ENCODE measurements at places on chromosomes 1 and 21.

- no peak for DNase-seq
These were observed 578 bp upstream of the SESN2 start for GRCh38 chr1:28258628-28259251.

DNA sequence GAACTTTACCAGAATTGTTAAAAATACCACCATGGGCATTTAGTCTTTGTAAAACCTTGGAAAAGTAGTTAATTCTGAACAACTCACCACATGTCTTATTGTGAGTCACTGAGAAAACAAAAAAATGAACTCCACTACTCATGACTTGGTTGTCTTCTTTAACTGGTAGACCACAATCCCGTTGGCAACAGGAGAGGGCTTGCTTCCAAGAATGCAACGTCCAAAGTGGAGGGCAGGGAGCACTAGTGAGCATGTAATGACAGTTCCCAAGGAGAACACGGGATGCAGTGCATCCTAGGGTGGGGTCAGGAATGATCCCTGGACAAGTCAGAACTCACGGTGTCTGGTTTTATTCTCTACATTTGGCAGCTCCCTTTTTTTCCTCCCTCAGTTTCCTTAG lies 15.2 kb upstream of the HMCN1 start:
- no peak for DNase-seq

GRCh38 chr21:44677881-44678280 lies 4.1 kb downstream of the KRTAP12-1 start:
- no peak for DNase-seq

- no peak for DNase-seq
These were observed 23.5 kb downstream of the COP1 start for GRCh38 chr1:176183618-176184017.

GRCh38 chr1:208562151-208562960 lies 318.2 kb upstream of the PLXNA2 start:
- no peak for DNase-seq

GRCh38 chr1:9603766-9604753 lies 15.3 kb downstream of the TMEM201 start:
- no peak for DNase-seq

GRCh38 chr1:25647863-25648262 lies 31.3 kb downstream of the MAN1C1 start:
- DNase-seq = no peak

DNA sequence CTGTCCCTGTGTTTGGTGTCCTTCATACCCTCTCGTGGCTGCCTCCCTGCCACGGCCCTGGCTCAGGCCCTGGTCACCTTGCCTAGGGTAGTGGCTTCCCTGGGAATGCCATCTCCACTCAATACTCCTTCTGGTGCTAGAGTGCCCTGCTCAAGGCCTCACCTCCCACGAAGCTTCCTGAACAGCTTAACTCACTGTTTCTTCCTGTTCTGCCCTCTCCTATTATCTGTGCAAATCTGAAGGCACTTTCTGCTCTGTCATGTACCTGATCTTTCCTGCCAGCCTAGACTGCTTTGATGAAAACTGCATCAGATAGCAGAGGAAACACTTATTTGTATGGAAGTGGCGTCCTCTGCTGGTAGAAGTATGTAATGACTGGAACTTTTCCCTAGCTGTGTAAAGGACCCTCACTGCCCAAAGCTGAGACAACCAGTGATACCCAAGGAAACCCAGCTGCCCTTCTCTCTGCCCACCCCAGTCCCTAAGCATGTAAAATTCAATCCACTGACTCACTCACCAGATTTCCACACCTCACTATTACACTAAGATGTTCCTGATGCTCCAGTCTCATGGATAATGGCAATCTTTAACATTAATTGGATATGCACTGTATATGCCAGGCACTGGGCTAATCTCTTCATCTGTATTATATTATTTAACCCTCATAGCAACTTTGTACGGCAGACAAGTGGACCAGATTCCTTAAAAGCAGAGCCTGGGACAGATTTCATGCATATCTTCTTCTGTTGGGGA lies 36.2 kb upstream of the BTG2 start:
- peak; percentile 72 for DNase-seq

- no peak for DNase-seq
These were observed 63.7 kb downstream of the WLS start for GRCh38 chr1:68168545-68169171.

- no peak for DNase-seq
These were observed 45.8 kb upstream of the RCC2 start for GRCh38 chr1:17485281-17485680.

DNA sequence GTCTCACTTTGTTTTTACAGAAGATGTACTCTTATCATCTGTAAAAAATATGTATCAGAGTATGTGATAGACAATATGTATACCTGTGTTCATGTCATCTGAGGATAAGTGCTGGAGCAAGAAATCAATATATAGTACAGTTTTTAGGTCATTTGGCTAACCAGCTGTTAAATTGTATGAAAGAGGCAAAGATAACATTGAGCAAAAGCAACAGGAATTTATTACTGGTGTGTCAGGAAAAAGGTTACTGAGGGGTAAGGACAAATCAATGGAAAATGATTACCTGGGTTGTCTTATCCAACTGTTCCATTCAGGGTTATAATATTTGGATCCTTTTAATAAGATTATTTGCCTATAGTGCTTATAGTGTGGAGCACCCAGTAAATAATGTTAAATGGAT lies 4.9 kb downstream of the HIPK1 start:
- no peak for DNase-seq

DNA sequence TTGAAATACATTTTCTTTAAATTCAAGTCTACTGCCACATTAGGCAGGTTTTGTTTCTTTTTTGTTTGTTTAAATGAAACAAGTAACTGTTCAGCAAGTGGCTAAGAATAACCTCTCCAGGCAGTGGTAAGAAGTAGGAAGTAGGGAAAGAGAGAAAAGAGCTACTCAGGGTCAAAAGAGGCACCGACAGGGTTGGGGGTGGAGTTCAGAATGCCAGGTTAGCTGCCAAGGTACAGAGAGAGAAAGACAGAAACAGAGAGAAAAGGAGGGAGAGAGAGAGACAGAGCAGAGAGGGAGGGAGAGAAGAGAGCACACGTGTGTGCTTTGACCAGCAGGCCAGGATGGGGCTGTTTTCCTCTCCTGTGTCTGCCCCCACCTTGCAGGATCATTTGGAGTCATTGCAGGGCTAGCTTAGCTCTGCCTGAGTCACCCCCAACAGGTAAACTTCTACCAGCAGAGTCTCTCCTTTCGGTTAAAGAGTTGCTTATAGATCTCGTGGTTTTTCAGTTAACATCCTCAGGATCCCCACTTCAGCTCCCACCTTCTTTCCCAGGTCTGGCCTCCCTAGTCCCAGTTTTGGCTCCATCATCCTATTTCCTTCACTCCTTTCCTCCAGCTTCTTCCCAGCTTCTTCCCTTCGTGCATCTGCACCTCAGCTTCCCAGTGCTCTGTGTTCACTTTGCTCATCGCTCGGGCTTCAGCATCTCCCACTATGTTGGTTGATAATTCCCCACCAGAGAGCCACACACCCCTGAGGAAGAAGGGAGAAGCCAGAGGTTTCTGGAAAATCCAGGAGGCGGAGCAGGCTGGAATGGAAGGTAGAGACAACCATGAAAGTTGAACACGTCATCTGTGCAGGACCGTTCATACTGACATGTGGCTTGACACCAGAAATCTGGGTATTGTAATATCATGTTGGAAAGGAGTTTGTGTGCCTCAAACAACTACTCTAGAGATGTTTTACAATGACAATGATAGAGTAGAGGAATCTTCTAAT lies 21.8 kb upstream of the RAB4A start:
- DNase-seq = no peak

DNA sequence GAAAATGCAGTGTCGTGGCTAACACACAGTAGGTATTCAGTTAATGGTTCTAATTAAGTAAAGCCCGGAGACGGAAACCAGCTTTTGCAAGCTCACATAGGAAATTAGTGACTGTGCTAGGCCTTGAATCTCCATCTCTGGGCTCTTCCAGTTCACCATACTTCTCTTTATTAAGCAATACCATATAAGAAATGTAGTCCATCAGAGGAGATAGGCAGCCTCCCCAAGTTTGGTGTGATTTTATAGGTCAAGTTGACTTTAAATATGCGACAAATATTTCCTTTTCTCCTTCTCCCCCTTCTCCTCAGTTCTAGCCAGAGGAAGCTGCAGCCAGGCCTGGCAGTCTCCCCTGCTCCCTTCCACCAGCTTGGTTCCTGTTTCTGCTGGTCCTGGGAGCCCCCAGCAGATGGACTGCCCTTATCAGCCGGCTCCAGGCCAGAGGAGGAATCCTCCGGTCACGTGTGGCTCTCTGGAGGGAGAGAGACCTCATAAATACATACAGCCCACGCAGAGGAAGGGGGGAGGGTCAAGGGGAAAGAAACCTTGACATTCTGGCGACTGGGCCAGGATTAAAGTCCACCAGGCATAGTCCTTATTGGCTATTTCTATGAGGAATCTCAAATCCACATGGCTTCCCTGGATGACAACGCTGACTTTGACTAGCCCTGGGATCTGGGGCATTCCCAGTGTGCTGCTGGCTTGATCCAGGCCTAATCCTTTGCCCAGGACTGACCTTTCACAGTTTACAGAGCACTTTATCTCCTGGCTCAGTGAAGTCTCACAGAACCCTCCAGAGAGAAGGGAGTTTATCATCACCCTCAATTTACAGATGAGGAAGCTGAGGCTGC lies 115.1 kb upstream of the JUN start:
- no peak for DNase-seq

GRCh38 chr1:18945401-18945849 lies 11.1 kb downstream of the IFFO2 start:
- no peak for DNase-seq

- no peak for DNase-seq
These were observed 13.8 kb upstream of the SPRR5 start for GRCh38 chr1:152933196-152933595.

- DNase-seq = no peak
These were observed 102.2 kb upstream of the SNX7 start for GRCh38 chr1:98559291-98559690.

DNA sequence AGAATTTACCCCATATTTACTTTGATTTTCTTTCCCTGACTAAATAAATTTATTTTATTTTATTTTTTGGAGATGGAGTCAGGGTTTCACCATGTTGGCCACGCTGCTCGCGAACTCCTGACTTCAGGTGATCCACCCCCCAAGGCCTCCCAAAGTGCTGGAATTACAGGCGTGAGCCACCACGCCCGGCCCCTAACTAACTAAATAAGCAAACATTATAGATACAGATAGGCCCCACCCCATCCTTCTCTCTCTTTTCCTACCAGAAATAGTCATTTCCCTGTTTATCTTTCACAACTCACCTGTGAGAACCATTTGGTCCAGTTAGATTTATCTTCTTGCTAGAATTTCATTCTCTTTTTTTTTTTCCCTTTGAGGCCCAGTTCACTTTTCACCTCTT lies 167.3 kb downstream of the DISC1 start:
- no peak for DNase-seq

GRCh38 chr1:9230869-9231533 lies 3.6 kb upstream of the H6PD start:
- no peak for DNase-seq

DNA sequence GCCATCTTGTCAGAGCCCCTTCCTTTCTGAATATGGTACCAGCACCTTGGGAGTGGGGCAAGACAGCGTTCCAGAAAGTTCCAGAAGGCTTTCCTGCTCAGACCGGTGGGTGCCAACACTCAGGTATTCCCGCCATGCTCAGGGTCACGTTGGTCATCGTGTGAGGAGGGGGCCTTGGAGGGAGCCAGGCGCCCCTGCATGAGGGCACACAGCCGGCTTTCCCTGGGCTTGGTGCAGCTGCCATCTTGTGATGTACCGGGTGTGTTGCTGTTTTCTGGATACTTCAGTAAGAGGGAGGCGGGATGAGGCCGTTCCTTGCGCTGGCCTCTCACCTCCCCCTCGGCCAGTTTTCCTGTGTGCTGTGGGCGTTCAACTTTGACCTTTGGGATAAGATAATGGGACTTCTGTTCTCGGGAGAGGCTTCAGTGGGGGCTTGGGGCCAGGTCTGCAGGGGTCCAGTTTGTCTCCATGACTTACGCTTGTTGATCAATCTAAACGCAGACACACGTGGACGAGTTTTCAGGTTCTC lies 69.7 kb downstream of the PRDM16 start:
- no peak for DNase-seq

DNA sequence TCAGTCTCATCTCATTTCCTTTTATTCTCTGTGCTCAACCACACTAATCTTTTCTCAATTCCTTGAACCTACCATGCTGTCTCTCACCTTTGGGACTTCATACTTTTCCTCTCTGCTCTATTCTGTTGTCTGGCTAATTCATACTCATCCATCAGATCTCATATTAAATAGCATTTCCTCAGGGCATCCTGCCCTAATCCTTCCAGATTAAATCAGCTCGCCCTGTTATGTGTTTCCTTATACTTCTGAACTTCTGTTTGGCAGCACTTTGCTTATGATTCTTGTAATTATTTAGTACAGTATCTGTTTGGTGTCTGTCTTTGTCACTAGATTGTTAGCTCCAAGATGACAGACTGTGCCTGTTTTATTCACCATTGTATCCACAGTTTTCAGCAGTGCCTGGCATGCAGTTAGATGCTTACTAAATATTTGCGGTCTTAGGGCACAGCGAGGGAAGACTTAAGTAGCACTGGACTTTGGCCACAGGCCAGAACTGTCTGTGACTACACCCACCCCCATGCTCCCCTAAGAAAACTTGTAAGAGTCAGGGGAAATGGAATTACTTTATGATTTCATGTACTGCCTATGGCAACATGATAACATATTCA lies 9.9 kb upstream of the CAP1 start:
- no peak for DNase-seq

DNA sequence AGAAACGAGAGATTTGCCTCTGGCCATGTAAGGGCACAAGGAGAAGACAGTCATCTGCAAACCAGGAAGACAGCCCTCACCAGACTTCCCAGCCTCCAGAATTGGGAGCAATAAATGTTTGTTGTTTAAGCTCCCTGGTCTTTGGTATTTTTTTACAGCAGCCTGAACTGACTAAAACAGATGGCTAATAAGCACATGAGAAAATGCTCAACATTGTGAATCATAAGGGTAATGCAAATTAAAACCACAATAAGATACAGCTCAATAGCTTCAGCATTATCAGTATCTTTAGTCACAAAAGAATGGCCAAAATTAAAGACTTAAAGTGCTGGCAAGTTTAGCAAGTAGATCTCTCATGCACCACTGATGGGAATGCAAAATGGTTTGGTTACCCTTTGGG lies 11.7 kb downstream of the UBE2G2 start:
- DNase-seq = no peak

GRCh38 chr21:18152371-18152770 lies 92.3 kb upstream of the CHODL start:
- no peak for DNase-seq

GRCh38 chr1:173628888-173629287 lies 6.2 kb upstream of the TEX50 start:
- no peak for DNase-seq

DNA sequence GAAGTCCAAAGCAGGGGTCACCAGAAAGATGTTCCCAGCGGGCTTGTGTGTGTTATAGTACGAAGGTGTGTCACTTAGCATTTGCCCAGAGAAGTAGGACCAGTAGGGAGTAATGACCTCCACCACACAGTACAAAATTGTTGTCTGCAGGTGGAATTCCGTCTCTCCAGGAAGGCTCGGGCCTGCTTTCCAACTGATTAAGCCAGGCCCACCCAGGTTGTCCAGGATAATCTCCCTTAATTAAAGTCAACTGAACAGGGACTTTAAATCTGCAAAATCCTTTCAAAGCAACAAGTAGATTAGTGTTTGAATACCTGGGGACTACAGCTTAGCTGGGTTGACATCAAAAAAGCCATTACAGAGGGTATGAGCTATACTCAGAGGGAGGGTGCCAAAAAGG lies 131.3 kb downstream of the BACH1 start:
- no peak for DNase-seq

- no peak for DNase-seq
These were observed 21.2 kb downstream of the GBP2 start for GRCh38 chr1:89104687-89105086.

- DNase-seq = no peak
These were observed 89.8 kb downstream of the DHRS3 start for GRCh38 chr1:12528021-12528852.
